Cerebellum (tissue), 4 donors: ENCODE measurements at places on chromosomes 5 and 9. TPM values are rescaled to one million over a fixed set of nuclear protein-coding genes. Genes with fewer than 3 reads are reported as not detected.

The JMY gene
- total RNA-seq, result 27.0 TPM

The GDA gene
- total RNA-seq, result 0.91 TPM

The TSLP gene
- total RNA-seq, result not detected

The C5orf58 gene
- not detected for total RNA-seq

The ALDH1A1 gene
- 2.5 TPM for total RNA-seq

The MCTP1 gene
- 49.6 TPM for total RNA-seq

The SLC22A5 gene
- 10.4 TPM for total RNA-seq

The STK32A gene
- total RNA-seq, result 37.9 TPM

The CAVIN4 gene
- total RNA-seq, result 11.3 TPM

The FRMD3 gene
- 11.3 TPM for total RNA-seq
